ENCODE measurements at places on chromosomes 13 and 19.

DNA sequence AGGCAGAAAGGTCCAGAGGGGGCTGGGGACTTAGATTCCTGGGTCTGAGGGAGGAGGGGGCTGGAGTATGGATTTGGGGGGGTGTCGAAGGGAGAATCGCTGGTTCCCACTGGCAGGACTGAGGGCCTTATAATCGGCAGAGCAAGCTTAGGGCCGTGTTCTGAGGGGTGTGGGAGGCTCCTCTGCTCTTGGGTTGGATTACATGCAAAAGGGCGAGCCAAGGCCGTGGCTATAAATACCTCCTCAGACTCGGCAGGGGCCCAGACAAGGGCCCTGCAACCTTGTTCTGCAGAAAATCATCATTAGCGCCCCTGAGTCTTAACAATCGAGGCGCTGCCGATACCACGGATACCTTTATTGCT is 707 bp upstream of the MAMSTR start:
- no peak for DNase-seq

DNA sequence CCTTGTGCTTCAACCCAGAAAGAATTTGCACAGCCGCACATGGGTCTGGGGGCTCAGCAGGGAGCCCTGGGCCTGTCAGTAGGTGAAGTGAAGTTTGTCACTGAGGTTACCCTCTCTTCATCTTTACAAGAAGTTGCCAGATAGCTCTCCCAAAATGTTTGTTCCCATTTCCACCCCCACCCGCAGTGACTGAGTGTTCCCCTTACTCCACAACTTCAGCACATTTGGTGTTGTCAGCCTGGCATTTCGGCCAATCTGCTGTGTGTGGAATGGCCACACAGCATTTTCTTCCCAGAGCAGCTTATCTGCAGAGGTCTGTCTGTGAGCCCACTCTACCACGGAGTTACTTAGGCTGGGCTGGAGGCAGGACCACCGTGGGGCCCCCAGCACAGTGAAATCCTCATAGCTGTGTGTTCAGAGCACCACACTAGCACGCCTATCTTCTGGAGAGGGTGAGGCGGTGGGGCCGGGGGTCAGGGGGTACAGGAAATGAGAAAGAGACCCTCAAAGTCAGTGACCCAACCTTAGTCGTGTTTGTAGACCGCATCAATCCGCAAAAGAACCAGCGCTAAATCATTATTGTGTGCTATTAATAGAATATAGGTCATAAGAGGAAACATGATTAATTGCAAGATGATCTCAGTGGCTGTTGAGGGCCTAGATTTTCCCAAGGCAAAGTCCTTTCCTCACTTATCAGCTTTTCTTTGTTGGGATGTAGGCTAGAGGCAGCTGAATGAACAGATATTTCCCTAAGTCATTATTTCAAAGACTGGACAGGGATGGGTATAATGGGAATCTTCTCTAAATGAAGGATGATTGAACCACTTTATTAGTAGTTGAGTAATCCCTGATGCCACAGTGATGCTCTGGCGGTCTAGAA is 116.0 kb downstream of the SIPA1L3 start:
- no peak for DNase-seq

GRCh38 chr13:60158321-60158801 is 5.4 kb downstream of the DIAPH3 start:
- no peak for DNase-seq

GRCh38 chr13:46753137-46753536 is 43.8 kb downstream of the ESD start:
- no peak for DNase-seq

- peak; percentile 21 for DNase-seq
Observed at GRCh38 chr19:1407528-1408299, at the start of gene DAZAP1. Gene DAZAP1, plus strand, starts transcription at chr19:1407586. Its CDS starts 188 bp downstream, at chr19:1407774.

DNA sequence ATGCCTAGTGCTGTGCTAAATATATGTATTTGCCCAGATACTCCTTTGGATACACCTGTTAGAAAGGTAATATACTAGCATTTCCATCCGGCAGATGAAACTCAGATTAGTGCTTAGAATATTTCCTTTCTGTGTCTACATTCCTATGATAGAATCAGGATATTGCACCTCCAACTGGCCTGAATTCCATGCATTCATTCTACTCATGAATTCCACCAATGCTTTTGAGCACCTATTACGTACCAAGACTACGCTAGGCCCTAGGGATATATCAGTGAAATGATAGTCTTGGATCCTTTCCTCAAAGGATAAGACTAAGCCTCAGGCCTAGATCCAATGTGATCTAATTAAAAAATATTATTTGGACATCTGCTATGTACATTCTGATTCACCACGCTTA is 223.8 kb upstream of the SERP2 start:
- no peak for DNase-seq

DNA sequence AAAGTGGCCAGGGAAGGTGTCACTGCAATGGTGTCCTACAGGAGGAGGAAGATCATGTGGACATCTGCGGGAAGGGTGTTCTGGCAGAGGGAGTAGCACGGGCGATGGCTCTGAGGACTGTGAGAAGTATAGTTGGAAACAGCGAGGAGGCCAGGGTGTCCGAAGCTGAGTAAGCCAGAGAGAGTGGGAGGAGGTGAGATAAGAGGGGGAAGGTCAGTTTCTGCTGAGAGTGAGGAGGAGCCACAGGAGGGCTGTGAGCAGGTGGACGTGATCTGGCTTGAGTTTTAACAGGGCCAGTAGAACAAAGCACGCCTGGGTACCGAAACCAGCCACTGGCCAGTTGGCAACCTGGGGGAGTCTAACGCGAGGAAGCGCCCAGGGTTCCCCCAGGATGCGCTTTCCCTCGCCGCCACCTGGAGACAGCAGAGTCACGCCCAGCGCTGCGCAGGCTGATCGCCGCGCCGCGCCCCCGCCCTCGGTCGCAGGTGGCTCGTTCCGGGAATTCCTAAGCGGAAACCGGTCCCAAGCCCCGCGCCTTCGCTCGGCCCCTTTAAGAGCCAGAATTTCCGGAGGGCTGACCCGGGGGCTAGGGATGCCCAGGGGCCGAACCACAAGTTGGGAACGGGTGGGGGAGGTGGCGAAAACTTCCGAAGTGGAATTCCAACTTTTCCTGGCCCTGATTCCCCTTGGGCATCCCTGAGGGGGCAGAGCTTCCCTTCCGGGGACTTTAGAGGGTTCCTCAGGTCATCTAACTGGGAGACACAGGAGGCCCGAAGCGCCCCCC is 1.1 kb upstream of the LSR start:
- DNase-seq = no peak

All from T-helper 2 cell (primary cell).